Lung (tissue), 17 donors: ENCODE measurements at places on chromosomes 7 and 10. TPM values are rescaled to one million over a fixed set of nuclear protein-coding genes. Genes with fewer than 3 reads are reported as not detected.

DNA sequence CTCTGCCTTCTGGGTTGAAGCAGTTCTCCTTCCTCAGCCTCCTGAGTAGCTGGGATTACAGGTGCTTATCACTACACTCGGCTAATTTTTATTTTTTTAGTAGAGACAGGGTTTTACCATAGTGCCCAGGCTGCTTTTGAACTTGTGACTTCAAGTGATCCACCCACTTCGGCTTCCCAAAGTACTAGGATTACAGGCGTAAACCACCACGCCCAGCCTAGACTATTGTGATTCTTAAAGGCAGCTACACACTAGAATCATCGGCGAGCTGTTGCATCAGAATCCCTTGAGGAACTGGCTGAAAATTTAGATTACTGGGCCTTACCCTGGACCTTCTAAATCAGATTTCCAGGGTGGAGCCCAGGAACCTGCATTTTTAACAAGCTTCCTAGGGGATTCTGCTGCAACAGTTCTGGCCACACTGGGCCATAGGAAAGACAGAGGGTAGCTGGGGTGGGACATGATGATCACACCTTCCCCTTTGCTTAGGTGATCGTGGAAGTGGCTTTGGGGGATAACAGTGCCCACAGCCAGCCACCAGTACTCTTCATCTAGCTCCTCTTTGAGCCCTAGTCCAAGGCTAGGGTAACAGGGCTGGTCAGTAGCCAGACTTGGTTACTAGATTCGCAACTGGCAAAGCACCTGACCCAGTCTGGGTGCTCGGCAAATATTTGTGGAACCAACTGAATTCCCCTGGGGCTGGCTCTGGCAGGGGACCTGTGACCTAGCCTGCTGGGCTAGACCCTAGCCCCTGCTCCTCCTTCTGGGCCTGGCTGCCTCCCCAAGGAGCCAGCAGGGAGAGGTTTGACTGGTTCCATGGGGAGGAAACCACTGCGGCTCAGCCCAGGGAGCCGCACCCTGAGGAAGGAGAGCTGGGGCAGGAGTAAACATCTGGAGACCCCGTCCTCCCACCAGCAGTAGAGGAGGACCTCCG is 67.1 kb upstream of the DUSP5 start:
- H3K36me3 ChIP-seq, result no peaks in the 10 kb centered on the region
- no peaks in the 10 kb centered on the region for H3K27me3 ChIP-seq
- H3K4me3 ChIP-seq, result no peak overlapping the region

- DNase-seq, result peak; percentile 18
- H3K4me1 ChIP-seq, result peaks cover 7% of the 10 kb centered on the region
- no peaks in the 10 kb centered on the region for H3K27me3 ChIP-seq
- H3K27ac ChIP-seq, result peak overlapping the region; percentile 48
- H3K4me3 ChIP-seq, result no peak overlapping the region
Measured at GRCh38 chr10:4121502-4122380, 336.7 kb upstream of the KLF6 start.

GRCh38 chr10:89214566-89215165 is 7.5 kb upstream of the CH25H start:
- H3K36me3 ChIP-seq, result no peaks in the 10 kb centered on the region
- DNase-seq, result no peak
- no peak overlapping the region for H3K27ac ChIP-seq

GRCh38 chr7:2666588-2667250 is 21.3 kb upstream of the AMZ1 start:
- no peak overlapping the region for H3K27ac ChIP-seq
- H3K27me3 ChIP-seq, result no peaks in the 10 kb centered on the region
- DNase-seq, result no peak
- peak overlapping the region; percentile 2 for H3K4me3 ChIP-seq

DNA sequence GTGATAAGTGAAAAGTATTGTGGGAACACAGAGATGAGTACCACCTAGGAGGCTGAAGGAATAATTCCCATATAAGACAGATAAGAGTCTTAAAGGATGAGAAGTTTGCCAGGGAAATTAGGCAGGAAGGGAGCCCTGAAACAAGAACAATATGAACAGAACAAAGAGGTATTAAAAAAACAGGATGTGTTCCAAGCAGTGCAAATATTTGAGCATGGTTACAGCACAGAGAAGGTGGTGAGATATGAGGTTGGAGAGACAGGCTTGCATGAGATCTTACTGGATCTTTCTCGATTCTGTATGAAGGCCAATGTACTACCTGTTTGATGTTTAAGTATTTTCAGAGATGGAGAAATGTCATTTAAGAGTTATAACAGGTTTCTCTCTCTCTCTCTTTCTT is 20.3 kb downstream of the TAC1 start:
- DNase-seq, result no peak
- no peak overlapping the region for H3K4me3 ChIP-seq
- no peaks in the 10 kb centered on the region for H3K4me1 ChIP-seq
- no peaks in the 10 kb centered on the region for H3K27me3 ChIP-seq
- no peaks in the 10 kb centered on the region for H3K36me3 ChIP-seq

DNA sequence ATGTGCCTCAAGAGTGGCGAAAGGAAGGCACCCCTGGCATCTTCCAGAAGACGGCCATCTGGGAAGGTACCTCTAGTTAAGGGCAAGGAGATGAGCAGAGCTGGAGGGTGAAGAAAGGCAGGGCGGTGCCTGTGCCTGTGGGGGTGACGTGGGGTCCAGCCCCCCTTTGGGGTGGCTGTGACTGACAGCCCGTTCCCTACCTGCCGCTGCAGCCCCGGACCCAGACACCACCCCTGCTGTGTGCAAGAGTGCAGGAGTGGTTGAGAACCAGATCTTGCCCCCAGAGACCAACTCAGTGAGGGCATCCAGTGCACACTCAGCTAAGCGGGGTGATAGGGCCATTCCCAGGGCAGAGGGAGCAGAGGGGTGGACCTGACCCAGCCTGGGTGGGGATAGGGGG is 4.3 kb upstream of the MUC17 start:
- no peak for DNase-seq
- H3K27ac ChIP-seq, result no peak overlapping the region
- H3K4me3 ChIP-seq, result no peak overlapping the region
- peaks cover 9% of the 10 kb centered on the region for H3K4me1 ChIP-seq
- no peaks in the 10 kb centered on the region for H3K36me3 ChIP-seq

DNA sequence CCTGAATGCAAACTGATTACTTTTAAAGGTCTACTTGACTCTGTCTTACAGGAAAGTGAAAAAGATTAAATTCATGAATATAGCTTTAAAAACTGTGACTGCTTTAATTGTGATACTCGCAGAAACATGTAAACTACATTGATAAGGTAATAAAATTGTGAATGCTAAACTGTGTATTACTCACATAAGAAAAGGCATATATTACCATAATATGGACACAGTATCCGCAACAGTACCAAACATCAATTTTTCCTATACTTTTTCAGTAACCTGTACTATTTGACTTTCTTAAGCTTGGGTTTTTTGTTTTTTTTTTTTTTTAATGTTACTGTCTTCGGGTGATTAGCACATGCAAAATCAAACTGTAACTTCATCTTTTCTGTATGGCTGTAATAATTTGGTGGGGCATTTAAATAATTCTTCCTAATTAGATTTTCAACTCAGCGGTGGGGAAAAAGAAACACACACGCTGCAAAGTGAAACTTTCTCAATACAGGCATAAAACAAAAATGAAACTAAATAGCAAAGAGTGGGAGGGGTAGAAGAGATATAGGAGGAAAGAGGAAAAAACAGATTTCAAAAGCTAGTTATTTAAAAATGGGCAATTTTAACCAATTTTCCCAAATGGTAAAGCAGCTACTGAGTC is 23.2 kb downstream of the NT5C3A start:
- peaks cover 20% of the 10 kb centered on the region for H3K4me1 ChIP-seq
- H3K4me3 ChIP-seq, result no peak overlapping the region
- no peaks in the 10 kb centered on the region for H3K27me3 ChIP-seq
- no peak overlapping the region for H3K27ac ChIP-seq

DNA sequence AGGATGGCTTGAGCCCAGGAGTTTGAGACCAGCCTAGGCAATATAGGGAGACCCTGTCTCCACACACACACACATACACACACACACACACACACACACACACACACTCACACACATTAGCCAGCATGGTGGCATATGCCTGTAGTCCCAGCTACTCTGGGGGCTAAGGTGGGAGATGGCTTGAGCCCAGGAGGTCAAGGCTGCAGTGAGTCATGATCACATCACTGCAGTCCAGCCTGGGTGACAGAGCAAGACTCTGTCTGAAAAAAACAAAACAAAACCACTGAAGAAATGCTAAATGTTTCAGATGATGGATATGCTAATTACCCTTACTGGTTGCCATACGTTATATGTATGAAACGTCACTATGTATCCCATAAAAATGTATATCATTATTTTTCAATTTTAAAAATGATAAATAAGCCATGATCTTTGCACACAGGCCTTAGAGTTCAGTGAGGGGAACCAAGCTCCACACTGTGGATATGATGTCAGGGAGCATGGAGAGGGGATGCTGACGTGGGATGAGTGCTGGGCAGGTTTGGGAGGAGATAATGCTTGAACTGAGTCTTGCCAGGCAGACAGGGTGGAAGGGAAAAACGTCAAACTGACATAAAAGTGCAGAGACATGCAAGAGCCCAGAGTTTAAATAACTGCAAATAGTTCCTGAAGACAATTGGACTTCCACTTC is 45.9 kb upstream of the ARHGAP12 start:
- DNase-seq, result no peak
- no peak overlapping the region for H3K27ac ChIP-seq
- H3K4me1 ChIP-seq, result peaks cover 3% of the 10 kb centered on the region

- H3K4me1 ChIP-seq, result no peaks in the 10 kb centered on the region
- no peaks in the 10 kb centered on the region for H3K36me3 ChIP-seq
- no peak overlapping the region for H3K4me3 ChIP-seq
- no peak for DNase-seq
- no peaks in the 10 kb centered on the region for H3K27me3 ChIP-seq
- H3K27ac ChIP-seq, result no peak overlapping the region
Measured at GRCh38 chr7:69516238-69516820, 81.9 kb upstream of the AUTS2 start.

DNA sequence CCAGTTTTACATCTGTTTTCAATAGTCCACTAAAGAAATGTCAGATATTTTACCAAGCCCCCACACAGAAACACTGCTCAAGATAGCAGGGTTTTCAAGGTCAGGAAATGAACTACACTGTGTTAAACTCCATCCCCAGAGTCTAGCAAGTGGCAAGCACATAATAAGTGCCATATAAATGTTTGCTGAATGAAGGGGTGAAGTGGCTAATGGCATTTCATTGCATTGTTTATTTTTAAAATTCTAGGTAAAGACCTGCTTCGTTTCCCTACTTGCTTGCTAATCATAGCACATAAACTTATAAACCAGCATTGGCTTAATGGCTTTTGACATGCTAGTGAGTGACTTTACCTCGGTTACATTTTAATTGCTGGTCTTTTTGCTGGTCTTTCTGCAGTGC is 322.6 kb downstream of the GRID1 start:
- no peak overlapping the region for H3K27ac ChIP-seq
- no peaks in the 10 kb centered on the region for H3K36me3 ChIP-seq
- no peak overlapping the region for H3K4me3 ChIP-seq

GRCh38 chr7:26937939-26938623 is 73.7 kb upstream of the SKAP2 start:
- no peak overlapping the region for H3K4me3 ChIP-seq
- no peaks in the 10 kb centered on the region for H3K4me1 ChIP-seq
- no peak overlapping the region for H3K27ac ChIP-seq
- no peaks in the 10 kb centered on the region for H3K27me3 ChIP-seq
- no peaks in the 10 kb centered on the region for H3K36me3 ChIP-seq

GRCh38 chr7:94650147-94651051 is 5.5 kb downstream of the SGCE start:
- no peak overlapping the region for H3K4me3 ChIP-seq
- peaks cover 6% of the 10 kb centered on the region for H3K27me3 ChIP-seq
- peaks cover 8% of the 10 kb centered on the region for H3K4me1 ChIP-seq
- H3K27ac ChIP-seq, result no peak overlapping the region
- H3K36me3 ChIP-seq, result no peaks in the 10 kb centered on the region
- no peak for DNase-seq

GRCh38 chr10:44689368-44689767 is 221.8 kb upstream of the TMEM72 start:
- no peak overlapping the region for H3K27ac ChIP-seq
- H3K4me1 ChIP-seq, result no peaks in the 10 kb centered on the region
- no peaks in the 10 kb centered on the region for H3K36me3 ChIP-seq
- H3K27me3 ChIP-seq, result no peaks in the 10 kb centered on the region
- no peak overlapping the region for H3K4me3 ChIP-seq
- DNase-seq, result no peak

- no peaks in the 10 kb centered on the region for H3K4me1 ChIP-seq
- peaks cover 29% of the 10 kb centered on the region for H3K36me3 ChIP-seq
- H3K27ac ChIP-seq, result no peak overlapping the region
- H3K27me3 ChIP-seq, result no peaks in the 10 kb centered on the region
- H3K4me3 ChIP-seq, result no peak overlapping the region
- DNase-seq, result no peak
Measured at GRCh38 chr10:35572583-35572982, 32.6 kb upstream of the GJD4 start.

- DNase-seq, result no peak
- H3K27me3 ChIP-seq, result no peaks in the 10 kb centered on the region
- peaks cover 7% of the 10 kb centered on the region for H3K36me3 ChIP-seq
- H3K27ac ChIP-seq, result peak overlapping the region; percentile 91
Measured at GRCh38 chr10:13686331-13686752, 99.6 kb downstream of the PRPF18 start.

- H3K36me3 ChIP-seq, result no peaks in the 10 kb centered on the region
- H3K4me1 ChIP-seq, result no peaks in the 10 kb centered on the region
- no peak overlapping the region for H3K4me3 ChIP-seq
- peaks cover 4% of the 10 kb centered on the region for H3K27me3 ChIP-seq
Measured at GRCh38 chr10:103506061-103506460, 12.6 kb downstream of the NEURL1 start.

- H3K4me1 ChIP-seq, result no peaks in the 10 kb centered on the region
- H3K27ac ChIP-seq, result no peak overlapping the region
- H3K4me3 ChIP-seq, result no peak overlapping the region
- no peaks in the 10 kb centered on the region for H3K36me3 ChIP-seq
- DNase-seq, result no peak
Measured at GRCh38 chr10:125333769-125334168, 173.4 kb upstream of the CTBP2 start.

GRCh38 chr10:59176241-59177030 is at the start of gene PHYHIPL:
Gene PHYHIPL (plus strand): TSS chr10:59176643. CDS start chr10:59176854, 211 bp downstream.
- peaks cover 8% of the 10 kb centered on the region for H3K27me3 ChIP-seq
- peak; percentile 45 for DNase-seq
- H3K4me1 ChIP-seq, result no peaks in the 10 kb centered on the region
- no peak within 1 kb of the TSS for H3K27ac ChIP-seq

- H3K36me3 ChIP-seq, result no peaks in the 10 kb centered on the region
- no peaks in the 10 kb centered on the region for H3K4me1 ChIP-seq
- H3K27ac ChIP-seq, result no peak overlapping the region
- H3K4me3 ChIP-seq, result no peak overlapping the region
- H3K27me3 ChIP-seq, result peaks cover 30% of the 10 kb centered on the region
Measured at GRCh38 chr7:157462840-157463239, 126.0 kb downstream of the DNAJB6 start.

- peak within 1 kb of the TSS; percentile 62 for H3K4me3 ChIP-seq
- H3K27me3 ChIP-seq, result peaks cover 49% of the 10 kb centered on the region
- peak; percentile 67 for DNase-seq
- H3K27ac ChIP-seq, result no peak within 1 kb of the TSS
- H3K4me1 ChIP-seq, result no peaks in the 10 kb centered on the region
Measured at GRCh38 chr7:73623798-73624668, at the start of gene MLXIPL. Gene MLXIPL (minus strand): TSS chr7:73624522. CDS start chr7:73624492, 30 bp downstream.

The C10orf105 gene
- total RNA-seq, result 0.14 TPM

The GIMAP2 gene
- total RNA-seq, result 14.1 TPM

The ASIC3 gene
- total RNA-seq, result 3.9 TPM

The SKAP2 gene
- total RNA-seq, result 37.7 TPM

The MYH16 gene
- not detected for total RNA-seq

The IFIT1B gene
- 3.7 TPM for total RNA-seq

The EN2 gene
- 0.06 TPM for total RNA-seq

The TRPV5 gene
- not detected for total RNA-seq

The PKD2L1 gene
- total RNA-seq, result 1.1 TPM

The KIF11 gene
- total RNA-seq, result 7.5 TPM

The TRIM73 gene
- 4.9 TPM for total RNA-seq

The EPDR1 gene
- 65.2 TPM for total RNA-seq
